Esophagus mucosa (tissue), 1 donor: ENCODE measurements at places on chromosomes 3 and 15. TPM values are rescaled to one million over a fixed set of nuclear protein-coding genes. Genes with fewer than 3 reads are reported as not detected.

FAM174B gene
- total RNA-seq: 4.3 TPM

GRCh38 chr3:133561679-133562078, 11.8 kb upstream of the CDV3 start:
- peak; percentile 41 for ATAC-seq

SH2D7 gene
- total RNA-seq: not detected

GRCh38 chr3:52433996-52434479, 10.9 kb downstream of the SEMA3G start:
- ATAC-seq: no peak

DNA sequence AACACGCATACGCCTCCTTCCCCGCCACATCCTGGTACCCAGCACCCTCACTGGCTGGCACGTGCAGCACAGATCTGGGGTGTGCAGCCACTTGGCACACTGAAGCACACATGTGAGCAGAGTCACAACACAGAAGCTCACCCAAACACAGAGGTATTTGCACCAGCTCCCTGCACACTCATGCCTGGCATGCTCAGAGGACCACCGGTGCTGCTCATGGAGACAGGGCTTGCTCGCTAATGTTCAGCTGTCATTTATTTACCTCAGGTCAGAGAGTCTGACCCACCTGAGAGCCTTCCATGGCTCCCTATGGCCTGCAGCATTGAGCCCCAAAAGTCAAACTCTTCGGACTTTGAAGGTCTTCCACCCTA, 70.4 kb downstream of the ADAMTS7 start:
- no peak for ATAC-seq

DNA sequence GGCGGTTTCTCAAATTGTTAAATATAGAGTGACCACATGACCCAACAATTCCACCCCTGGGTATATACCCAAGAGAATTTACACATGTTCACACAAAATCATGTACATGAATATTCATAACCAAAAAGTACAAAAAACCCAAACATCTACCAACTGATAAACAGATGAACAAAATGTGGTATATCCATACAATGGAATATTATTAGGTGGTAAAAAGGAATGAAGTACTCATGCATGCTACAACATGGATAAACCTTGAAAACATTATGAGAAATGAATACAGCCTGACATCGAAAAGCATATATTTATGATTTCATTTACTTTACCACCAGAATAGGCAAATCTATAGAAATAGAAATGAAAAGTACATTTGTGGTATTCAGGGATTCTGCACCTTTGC, 7.4 kb downstream of the PLCB2 start:
- no peak for ATAC-seq

- no peak for ATAC-seq
Measured at GRCh38 chr15:31740203-31740602, 290.1 kb upstream of the CHRNA7 start.

ANKUB1 gene
- total RNA-seq: not detected

GRCh38 chr3:41740374-41740886, 221.5 kb downstream of the ULK4 start:
- no peak for ATAC-seq

MEF2A gene
- 25.5 TPM for total RNA-seq

GRCh38 chr15:58288592-58288991, 143.2 kb upstream of the LIPC start:
- no peak for ATAC-seq

MYL3 gene
- 0.36 TPM for total RNA-seq

- peak; percentile 59 for ATAC-seq
Measured at GRCh38 chr3:33645060-33645647, 72.9 kb downstream of the CLASP2 start.

INKA1 gene
- total RNA-seq: 14.2 TPM

DNA sequence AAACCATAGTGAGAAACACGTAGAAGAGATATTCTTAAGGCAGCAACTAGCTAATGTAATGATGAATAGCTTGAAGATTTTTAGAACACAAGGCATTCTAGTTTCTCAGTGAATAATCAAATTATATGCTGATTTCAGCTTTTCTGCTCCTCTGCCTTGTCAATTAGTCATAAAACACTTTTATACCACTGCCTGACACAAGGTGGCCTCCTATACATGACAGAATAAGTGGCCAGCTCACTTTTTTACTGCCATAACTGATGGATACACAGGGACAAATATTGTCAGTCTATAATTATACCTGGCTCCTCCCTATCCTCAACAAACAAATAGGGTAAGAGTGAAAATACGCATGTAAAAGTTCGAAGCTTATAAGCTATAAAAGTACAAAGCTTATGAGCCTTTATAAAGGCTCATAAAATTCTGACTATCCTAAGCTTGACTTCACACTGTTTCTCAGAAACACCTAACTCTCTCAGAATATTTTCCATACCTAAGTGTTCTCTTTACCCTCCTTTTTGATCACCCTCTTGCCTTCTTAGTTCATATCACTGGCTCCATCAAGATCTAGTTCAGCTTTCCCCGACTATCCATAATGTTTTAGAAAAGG, 81.6 kb downstream of the HERC1 start:
- ATAC-seq: peak; percentile 84

GPR176 gene
- 0.40 TPM for total RNA-seq

TF gene
- 63.3 TPM for total RNA-seq

SPATA12 gene
- total RNA-seq: not detected

CLSTN2 gene
- 1.5 TPM for total RNA-seq

CSK gene
- total RNA-seq: 77.1 TPM

GPR15 gene
- total RNA-seq: 0.32 TPM

PDE8A gene
- total RNA-seq: 12.4 TPM

DNA sequence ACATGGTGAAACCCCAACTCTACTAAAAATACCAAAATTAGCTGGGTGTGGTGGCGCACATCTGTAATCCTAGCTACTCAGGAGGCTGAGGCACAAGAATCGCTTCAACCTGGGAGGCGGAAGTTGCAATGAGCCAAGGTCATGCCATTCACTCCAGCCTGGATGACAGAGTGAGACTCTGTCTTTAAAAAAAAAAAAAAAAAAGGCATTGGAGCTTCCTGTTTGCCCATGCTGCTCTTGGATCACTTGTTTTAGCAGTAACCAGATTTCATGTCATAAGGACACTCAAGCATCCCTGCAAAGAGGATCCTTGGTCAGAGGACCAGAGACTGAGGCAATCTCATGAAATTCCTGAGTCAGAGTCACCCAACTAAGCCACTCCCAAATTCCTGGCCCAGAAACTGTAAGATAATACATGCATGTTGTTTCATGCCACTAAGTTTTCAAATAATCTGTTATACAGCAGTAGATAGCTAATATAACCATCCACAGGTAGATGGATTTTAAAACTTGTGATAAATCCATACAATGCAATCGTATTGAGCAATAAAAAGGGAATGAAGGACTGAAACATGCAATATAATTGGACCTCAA, 82.0 kb upstream of the XXYLT1 start:
- ATAC-seq: peak; percentile 88

DNA sequence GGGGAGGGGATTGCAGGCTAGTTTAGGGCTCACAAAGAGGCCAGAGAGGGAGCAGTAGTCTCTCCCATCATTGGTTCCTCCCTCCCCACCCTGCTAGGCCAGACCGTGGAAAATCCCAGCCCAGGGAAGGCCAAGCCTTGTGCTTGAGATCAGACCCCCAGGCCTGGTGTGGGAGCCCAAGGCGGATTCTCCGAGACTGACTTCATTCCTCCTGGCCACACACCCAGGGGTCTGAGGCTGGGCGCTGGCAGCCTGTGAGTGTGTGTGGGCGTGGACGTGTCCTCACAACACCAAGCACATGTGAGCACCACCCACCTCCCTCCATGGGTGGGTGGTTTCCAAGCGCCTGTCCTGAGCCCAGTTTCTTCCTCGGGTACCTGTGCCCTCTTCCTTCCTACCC, 4.1 kb downstream of the LOXL1 start:
- ATAC-seq: no peak

DNA sequence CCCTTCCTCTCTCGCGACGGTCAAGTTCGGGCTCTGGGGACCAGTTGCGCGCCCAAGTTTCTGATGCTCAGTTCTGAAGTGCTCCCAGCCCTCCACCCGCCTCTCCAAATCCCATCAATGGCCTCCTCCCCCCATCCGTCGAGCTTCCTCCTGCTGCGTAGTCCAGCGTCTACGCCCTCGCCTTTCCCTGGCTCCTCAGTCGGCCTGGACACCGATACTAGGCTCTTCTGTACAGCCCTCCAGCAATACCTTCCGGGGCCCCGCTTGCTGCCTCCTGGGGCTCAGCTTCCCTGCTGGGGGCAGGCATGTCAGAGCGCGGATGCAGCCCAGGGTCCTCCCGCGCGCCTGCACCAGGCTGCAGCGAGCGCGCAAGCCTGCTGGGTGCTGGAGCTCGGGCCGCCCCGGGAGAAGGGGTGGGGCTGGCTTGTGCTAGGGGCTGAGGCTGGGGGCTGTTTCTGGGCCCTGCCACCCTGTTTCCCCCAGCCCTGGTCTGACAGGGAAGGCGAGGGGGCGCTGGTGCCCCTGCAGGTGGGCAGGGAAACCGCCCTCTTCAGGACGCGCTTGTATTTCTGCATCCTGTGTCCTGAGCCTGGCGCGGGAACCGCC, 353.3 kb upstream of the SUCLG2 start:
- ATAC-seq: no peak

RASGRP1 gene
- total RNA-seq: 21.2 TPM

FBLN2 gene
- total RNA-seq: 10.4 TPM

- ATAC-seq: peak; percentile 48
Measured at GRCh38 chr15:96330064-96330449, 443 bp upstream of the NR2F2 start.

DNA sequence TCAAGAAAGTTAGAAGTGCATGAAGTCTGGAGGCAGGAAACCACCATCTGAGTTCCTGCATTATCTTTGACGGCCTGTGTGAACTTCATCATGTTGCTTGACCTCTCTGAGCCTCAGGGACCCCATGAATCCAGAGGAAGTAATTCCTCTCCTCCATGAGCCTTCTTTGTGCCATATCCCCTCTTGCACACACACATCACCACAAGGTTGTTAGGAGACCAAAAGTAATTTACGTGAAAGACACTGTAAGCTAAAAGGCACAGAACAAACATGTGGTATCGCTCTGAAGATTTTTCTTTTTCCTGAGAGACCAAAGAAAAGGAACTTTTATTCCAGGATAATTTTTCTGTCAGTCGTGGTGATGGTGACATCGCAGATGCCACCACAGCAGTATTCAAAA, 55.9 kb upstream of the BCL6 start:
- no peak for ATAC-seq

DNA sequence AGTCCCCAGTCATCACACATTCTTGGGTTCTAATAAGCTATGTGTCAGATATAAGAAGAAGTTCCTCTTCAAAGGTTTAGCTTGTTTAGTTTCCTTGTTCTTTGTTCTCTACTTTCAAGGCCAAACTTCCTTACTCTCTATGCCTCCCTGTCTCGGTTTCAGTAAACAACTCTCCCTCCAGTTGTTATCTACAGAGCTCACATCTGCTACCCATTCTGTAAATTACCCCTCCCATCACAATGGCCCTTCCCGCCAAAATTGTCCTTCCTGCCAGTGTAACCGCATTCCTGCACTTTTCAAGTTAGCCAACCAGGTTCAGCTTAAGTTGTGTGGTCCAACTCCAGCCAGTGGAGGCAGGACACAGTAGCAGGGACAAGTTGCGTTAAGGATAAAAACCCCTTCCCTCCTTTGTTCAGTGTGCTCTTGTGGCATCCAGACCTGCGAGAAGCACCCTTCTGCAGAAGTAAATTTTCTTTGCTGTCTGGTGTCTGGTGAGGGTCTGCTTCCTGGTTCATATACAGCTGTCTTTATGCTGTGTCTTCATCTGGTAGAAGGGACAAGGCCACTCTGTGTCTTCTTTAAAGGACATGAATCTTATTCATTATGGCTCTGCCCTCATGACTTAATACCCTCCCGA, 342.1 kb upstream of the GRM7 start:
- no peak for ATAC-seq

GRCh38 chr3:115512565-115513415, 110.5 kb upstream of the GAP43 start:
- no peak for ATAC-seq

DUOXA2 gene
- total RNA-seq: 10.4 TPM

DNA sequence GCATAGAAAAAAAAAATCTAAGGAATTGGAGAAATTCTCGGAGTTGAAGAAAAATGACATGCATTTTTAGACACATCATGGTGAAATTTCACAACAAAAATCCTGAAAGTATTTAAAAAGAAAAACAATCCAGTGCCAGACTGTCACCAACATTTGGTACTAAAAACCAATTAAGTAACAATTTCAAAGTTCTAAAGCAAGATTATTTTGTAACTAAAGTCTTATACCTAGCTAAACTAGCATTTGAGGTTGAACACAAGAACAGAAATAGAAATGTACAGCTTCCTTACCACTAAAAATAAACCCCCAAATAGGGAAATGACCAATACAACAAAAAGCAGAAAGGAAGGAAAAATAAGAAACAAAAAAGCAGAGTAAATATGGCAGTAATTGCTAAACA, 11.9 kb downstream of the TOMM70 start:
- ATAC-seq: no peak
